Cerebellum (tissue), 4 donors: ENCODE measurements at places on chromosomes 1 and 21.

DNA sequence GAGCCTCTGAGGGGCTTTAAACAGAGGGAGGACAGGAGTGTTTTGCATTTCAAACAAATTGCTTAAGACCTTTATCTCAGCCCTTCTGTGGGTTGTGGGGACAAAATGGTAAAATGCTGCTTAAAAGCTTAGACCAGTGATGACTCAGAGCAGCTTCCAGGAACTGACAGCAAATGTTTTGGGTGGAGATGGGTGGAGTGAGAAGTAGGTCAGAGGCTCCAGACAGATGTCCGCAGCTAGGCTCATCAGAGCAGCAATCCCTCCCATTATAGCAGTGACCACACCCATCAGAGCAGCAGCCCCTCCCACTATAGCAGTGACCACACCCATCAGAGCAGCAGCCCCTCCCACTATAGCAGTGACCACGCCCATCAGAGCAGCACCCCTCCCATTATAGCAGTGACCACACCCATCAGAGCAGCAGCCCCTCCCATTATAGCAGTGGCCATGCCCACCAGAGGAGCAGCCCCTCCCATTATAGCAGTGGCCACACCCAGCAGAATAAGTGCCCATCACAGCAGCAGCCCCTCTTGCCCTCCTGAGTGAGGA, 532.2 kb downstream of the MATN1 start:
- no peak for DNase-seq

DNA sequence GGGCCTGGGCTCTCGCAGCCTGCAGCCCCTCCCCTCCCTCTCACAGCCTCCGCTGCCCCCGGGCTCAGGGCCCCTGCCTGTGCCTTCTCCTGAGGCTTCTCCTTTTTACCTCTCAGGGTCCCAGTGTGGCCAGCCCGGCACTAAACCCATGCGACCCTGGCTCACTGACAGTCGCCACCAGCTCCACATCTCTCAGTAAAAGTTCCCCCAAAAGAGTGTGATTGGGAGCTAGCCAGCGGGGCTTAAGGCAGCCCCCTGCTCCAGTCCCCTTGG, 26.6 kb downstream of the PDE9A start:
- DNase-seq, result no peak

DNA sequence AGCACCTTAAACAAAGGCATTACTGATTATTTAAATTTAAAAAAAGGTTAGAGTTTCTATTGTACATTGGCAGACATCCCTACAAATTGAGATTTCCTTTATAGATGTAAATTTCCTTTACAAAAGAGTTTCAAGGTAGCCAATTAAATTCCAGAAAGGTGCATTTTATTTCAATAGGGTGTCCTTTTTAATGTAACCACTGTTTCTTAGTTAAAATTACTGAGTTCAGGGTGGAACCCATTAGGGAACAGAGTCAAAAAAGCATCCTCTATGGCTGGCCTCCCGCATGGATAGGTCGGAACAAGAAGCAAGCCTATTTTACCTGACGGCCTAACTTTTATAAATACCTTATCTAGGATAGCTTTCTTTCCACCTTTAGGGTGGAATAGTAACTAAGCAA, 24.4 kb downstream of the TCP10L start:
- no peak for DNase-seq

DNA sequence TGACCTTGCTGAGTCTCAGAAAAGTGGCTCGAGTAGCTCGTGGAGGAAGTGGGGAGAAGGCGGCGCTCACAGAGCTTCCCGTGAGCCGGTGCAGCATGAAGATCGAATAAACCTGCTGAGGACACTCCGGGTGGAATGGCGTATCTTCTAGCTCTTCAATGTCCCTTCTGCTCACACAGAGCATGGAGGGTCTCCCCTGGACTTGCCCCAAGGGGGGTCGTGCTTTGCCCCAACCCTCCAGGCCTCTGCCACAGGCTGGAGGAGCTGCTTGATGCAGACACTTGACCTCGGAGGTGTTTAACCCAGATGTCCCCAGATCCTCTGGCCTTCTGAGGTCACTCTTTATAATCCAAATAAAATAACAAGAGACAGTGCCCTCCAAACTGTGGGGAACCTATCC, 2.2 kb upstream of the KRTAP10-12 start:
- DNase-seq, result no peak

DNA sequence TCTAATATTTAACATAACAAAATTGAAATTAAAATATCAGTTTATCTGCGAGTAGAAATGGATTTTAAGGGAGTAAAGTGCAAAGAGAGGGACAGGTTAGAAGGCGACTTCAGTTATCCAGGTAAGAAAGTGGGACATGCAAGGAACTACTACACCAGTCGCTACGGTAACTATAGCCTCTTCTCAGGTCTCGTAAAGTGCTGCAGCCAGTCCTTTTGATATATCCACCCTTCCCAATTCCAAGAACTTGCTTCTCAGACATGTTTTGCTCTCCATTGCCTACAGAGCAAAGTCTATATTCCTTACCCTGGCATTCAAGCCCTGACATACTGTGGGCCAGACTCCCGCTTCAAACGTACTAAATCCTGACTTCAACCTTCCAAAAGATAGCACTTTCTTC, 2.5 kb downstream of the COA7 start:
- DNase-seq, result no peak

DNA sequence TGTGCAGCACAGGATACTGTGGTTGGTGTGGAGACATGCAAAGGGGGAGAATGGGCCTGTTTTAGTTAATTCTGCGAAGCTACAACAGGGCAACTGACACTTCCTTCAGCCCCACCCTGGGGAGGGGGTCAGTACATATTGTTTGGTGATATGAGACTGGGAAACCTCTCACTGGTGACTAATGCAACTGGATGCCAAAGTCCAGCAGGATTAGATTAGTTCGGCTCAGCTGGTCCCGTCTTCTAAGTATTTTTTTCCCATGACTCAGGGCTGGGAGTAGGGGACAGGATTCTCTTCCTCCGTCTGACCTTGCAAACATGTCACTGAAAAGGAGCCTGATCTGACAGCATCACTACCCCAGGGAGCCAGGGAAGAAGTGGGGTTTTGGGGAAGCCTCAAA, 43.0 kb downstream of the PLXNA2 start:
- DNase-seq, result no peak

DNA sequence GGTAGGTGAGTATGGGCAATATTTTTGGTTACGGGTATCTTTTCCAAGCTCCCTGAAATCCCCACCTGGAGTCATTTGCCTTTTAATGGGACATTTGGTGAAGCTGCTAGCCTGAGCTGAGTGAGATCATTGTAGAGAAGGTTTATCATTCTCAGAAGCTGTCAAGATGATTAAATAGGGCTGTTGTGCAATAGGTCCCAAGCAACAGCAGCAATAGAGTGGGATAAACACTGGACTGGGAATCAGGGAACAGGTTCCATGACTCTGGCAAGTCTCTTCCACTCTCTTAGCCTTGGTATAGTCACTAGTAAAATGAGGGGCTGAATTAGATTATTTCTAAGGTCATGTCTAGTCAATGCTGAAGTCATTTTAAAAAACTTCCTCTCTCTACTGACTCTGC, 30.3 kb upstream of the FAM78B start:
- DNase-seq, result no peak

DNA sequence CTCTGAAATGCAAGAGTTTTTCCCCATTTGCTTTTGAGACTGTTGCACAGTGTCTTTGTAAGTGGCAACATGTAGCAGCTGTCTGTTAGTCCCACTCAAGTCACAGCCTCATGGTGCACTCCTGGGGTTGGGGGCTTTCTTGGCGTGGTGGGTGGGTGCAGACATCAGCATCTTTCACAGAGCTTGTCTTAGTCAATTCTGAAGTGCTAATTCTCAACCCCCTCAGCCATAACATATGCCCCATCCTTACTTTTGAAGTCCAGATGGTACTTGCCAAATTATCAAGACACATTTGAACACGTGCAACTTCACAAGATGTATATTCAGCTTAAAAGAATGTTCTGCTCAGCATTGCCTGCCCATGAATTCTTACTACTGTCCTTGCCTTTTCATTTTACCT, 87.1 kb downstream of the VCAM1 start:
- DNase-seq, result no peak

DNA sequence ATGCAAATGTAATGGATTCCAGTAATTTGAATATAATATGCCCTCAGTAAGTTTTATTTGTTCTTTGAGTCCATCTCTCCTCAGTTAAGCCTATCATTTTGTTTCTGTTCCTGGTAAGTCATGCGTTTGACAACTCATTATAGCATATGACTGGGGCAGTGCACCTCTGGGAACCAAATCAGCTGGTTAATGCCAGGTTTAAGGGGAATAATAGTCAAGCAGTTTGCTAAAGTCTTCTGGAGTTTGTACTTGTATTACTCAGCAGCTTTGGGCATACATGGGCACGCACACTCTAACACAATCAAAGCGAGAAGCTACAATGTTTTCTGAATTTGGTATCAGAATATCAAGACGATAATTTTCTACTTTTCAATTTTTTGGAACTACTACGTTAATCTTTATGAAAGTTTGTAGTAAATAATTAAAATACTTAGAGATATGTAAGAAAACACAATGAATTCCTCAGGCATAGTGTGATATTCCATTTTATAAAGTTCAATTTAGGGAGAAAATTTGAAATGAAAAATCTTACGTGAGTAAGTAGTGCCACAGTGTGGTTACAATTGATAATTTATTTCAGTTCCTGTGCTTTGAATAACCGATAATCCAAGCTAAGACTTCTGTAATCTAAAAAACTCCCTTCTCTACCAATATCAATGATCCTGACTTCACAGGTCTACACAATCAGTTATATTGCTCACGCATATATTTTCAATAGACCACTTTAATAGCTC, 43.8 kb upstream of the KCTD3 start:
- DNase-seq, result no peak

DNA sequence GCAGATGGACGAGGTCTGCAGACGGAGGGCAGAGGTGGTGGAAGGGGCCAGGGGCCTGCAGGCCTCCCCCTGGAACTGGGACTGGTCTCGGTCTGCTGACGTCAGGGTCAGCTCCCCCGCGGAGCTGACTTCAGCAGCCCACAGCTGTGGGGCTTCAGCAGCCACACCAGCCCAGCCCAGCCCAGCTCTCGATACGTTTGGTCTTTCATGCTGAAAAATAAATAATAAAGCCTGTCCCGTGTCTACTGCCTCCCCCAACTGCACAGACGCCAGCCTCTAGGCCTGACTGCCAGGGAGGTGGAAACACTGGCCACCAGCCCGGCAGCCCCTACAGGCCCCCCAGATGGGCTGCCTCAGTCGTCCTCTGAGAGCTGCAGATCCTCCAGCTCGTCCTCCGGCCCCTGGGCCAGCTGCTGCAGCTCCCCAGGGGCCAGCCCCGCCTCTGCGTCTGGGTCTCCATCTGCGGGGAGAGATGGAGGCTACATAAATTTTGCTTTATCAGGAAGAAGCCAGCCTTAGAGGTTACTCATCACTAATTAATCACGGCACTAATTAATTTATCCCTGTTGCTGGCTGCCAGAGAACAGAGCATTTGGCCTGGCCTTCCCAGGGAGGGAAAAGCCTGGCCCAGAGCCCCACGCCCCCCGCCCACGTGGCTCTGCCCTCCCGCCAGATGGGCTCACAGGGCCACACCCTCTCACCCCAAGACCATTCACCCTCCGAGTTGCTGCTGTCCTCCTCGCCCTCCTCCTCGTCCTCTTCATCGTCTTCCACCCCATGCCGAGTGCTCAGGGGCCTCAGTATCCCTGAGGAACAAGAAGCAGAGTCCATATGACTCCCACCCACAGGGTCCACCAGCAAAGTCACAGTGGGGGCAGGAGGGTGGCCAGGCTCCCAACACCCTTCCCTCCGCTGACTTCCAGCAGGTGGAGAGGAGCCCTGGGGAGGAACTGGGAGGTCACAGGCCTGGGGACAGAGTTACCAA, 14.4 kb downstream of the NOC2L start:
- no peak for DNase-seq

DNA sequence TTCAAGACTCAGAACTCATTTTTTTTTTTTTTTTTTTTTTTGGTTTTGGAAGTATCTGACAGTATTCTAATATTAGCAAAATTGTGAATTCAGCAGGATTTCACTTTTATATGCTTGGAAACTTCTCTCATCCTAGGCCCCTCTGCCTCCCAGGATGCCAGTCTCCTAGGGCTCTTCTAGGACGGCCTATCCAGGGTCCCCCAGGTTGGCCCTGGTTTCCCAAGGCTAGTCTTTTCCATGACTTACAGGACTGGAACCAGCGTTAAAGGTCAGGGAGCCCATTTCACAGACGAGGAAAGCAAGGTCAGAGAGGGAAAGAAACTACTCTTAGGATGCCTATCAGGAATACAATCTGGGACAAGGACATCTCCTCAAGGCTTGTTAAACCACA, 412.5 kb downstream of the PTPRU start:
- no peak for DNase-seq

GRCh38 chr1:83017276-83017675, 981.7 kb downstream of the TTLL7 start:
- DNase-seq, result no peak

DNA sequence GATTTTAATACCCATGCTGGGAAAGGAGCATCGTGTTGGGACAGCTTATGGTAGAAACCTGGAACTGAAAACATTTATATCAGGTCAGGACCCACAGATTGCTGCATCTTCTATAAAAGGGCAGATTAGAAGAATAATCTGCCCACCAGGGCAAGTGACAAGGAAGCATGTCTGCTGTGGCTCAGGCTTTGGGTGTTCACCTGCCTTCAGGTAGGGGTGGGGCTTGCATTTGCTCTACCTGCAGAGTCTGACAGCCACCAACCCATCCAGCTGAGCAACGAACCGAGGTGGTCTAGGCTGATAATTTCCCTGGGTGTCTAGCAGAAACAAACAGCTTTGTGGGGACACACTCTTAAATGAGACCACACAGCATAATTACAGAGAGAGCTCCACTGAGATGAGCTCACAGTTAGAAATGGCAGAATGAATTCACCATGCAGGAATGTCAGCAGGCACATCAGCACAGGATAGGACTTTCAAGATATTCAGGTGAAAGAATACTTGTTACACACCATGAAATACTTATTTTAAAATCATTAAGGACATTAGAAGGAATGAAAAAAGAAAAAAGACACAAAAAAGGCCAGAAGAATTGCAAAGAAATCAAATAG, 36.1 kb upstream of the B3GALT5 start:
- DNase-seq, result no peak

GRCh38 chr1:225595974-225596551, 56.9 kb downstream of the ENAH start:
- DNase-seq, result no peak

DNA sequence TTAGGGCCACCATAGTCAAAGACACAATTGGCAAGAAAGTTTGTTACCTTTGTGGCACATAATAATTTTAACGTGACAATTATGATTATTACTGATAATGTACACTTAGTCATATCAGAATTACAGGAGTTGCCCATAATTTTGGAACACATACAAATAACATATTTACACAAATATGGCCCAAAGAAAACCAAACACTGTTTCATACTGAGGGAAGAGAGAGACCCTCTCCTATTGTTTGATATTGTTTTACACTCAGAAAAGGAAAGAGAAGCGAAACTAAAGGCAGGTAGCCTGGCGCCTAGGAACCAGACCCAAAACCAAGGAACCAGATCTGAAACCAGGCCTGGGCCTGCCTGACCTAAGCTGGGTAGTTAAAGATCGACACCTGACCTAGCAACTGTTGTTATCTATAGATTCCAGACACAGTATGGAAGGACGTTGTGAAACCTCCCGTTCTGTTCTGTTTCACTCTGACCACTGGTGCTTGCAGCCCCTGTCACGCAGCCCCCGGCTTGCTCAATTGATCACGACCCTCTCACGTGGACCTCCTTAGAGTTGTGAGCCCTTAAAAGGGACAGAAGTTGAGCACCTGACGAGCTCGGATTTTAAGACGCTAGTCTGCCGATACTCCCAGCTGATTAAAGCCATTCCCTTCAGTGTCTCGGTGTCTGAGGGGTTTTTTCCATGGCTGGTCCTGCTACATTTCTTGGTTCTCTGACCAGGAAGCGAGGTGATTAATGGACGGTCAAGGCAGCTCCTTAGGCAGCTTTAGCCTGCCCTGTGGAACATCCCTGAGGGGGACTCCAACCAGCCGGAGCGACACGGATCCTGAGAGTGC, 27.9 kb downstream of the C1orf115 start:
- DNase-seq, result no peak
